Upper lobe of left lung (tissue), 6 donors: ENCODE measurements at places on chromosomes 6 and 20. TPM values are rescaled to one million over a fixed set of nuclear protein-coding genes. Genes with fewer than 3 reads are reported as not detected.

The AGPAT4 gene
- total RNA-seq = 7.0 TPM

The FYN gene
- 69.1 TPM for total RNA-seq

The HLA-DQB2 gene
- total RNA-seq = 86.9 TPM

The CLVS2 gene
- total RNA-seq = not detected

The TLDC2 gene
- total RNA-seq = not detected

The TRIM10 gene
- 0.14 TPM for total RNA-seq

The CFB gene
- 63.7 TPM for total RNA-seq

The DUSP15 gene
- total RNA-seq = 0.69 TPM

DNA sequence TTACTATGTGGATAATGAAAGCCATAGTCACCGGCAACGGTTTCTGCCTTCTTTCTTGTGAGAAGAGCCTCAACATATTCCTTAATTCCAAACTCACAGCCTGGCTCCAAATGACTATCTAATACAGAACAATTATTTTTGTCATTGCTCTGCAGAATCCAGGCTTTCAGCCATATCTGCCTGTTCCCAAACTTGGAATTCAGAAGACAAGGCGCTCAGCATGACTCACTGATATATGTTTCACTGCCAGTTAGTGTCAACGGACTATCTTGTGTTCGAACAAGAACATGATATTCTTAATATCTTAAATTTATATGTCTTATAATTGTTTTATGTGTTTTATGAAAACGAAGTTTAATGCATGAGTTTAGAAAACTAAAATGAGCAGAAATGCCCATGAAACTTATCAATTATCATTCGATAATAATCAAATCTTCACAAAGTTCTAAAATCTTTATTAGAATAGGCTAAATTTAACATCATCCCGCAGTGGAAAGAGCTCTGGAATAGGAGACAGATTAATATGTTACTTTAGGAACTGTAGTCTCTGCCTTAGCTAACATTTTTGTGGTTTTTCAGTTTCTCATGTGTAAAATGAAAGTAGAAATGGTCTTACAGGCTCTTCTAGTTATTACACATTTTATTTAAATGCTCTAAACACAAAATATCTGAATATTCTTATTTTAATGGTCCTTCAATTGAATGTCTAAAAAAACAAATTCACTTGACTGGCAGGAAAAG is 669.3 kb upstream of the GJE1 start:
- DNase-seq = no peak

- DNase-seq = no peak
Measured at GRCh38 chr6:85405175-85405852, 44.6 kb upstream of the NT5E start.

GRCh38 chr20:56222945-56223344 is 25.6 kb upstream of the MC3R start:
- no peak for DNase-seq

DNA sequence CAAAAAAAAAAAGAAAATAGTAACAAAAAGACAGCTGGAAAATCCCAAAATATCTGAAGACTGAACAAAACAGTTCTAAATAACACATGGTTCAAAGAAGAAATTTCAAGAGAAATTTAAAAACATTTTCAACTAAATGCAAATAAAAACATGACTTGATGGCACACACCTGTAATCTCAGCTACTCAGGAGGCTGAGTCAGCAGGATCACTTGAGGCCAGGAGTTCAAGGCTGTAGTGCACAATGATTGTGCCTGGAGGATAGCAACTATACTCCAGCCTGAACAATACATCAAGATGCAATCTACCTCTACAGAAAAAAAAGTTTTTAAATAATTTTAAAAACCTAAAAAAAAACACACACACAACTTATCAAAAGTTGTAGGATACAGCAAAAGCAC is 21.6 kb upstream of the ASF1A start:
- DNase-seq = no peak

DNA sequence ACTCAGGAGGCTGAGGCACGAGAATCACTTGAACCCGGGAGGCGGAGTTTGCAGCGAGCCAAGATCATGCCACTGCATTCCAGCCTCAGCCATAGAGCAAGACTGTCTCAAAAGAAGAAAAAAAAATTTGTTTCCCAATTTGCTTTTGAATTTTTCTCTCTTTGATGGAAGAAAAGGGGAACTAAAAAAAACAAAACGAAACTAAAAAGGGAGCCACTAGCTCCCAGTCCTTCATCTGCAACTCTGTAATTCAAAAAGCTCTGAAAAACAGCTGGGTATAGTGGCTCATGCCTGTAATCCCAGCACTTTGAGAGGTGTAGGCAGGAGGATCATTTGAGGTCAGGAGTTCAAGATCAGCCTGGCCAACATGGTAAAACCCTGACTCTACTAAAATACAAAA is 9.5 kb downstream of the OVOL2 start:
- DNase-seq = no peak

DNA sequence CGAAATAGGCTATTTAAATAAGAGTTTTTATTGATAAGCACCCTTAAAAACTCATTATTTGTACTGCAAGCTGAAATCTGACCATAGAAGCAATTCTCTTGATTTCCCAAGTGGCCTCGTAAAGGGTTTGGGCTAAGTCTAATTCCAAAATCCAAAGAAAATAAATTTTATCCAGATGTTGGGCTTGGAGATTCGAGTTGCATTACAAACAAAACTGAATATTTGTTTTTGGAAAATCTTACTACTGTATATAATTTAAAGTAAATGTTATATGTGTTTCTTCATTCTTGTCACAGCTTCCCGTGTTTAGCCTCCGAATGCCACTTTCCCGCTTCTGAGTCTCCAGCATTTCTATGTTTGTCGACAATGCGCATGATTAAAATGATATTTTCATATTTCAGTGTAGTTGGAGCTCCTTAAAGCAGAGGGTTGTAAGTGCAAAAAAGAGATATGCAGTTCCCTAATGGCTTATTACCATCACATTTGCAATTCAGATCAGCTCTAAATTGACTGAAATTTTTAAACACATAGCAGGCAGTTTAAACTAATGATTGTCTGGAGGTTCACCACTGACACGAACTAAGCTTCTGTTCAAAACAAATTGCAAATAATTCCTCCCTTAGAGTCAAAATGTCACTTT is 47.0 kb downstream of the PRL start:
- DNase-seq = no peak

- no peak for DNase-seq
Measured at GRCh38 chr6:75291331-75291730, 6.7 kb upstream of the TMEM30A start.

DNA sequence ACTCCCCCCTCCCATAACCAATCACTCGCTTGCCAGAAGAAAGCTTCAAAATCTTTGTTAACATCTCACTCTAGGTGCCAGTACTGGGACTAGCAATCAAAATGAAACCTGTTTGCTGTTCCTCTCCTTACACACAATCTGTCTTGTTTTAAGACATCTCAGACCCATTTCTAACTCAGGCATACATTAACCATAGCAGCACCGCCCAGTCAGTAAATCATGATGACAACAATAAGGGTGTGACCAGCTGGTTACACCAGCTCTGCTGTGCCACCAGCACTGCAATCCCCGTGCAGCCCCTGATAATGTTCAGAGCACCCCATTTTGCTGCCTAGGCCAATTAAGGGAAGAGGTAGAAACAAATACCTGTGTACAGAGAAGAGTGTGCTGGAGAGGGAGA is 185.2 kb upstream of the TAB2 start:
- DNase-seq = no peak

DNA sequence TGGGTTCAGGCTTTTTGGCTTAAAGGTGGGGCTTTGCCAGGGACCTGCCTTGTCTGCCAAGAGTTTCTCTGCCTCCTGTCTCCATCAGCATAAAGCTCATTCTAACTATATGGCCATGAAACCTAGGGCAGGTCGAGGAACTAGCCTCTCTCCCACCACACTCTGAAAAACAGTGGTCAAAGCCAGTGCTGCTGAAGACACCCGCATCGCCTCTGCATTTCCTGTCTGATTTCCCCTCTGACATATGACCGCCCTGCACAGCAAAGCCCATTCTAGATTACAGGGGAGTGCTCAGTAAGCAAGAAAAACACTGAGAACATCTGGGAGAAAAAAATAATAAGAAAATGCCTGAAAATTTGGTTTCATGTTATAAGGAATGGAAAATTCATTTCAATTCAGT is 573.6 kb downstream of the PRKN start:
- no peak for DNase-seq

DNA sequence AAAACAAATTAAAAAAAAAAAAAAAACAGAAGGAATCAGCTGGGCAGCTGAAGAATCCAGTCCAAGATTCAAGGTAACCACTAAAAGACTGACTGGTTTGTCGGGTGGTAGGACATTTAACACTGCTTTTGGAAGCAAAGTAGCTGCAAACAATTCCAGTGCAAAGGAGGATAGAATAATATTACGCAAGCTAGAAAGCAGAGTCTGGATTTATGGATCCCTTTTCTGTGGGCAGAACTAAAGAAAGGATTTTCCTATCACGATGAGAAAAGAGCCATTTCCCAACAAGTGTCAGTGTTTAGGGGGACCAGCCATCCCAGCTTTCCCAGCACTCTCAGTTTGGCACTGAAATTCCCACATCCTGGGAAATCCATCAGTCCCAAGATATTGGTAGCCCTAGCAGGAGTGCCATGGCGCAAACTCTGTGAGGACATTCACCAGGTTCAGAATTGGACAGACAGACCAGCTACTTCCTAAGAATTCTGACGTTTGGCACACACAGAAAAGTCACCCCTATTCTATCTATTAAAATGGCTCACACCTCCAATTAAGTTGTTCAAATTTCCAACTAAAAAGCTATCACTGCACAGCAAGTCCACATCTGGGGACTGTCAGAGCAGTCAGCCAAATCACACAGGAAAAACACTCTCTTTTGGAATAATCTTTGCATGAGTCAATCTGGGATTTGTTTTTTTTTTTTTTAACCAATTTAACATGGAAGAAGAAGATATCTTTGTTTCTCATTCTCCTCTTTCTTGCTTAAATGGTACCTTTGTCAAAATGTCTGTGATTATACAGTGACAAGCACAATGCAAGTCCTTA is 356.8 kb upstream of the ARID1B start:
- no peak for DNase-seq

DNA sequence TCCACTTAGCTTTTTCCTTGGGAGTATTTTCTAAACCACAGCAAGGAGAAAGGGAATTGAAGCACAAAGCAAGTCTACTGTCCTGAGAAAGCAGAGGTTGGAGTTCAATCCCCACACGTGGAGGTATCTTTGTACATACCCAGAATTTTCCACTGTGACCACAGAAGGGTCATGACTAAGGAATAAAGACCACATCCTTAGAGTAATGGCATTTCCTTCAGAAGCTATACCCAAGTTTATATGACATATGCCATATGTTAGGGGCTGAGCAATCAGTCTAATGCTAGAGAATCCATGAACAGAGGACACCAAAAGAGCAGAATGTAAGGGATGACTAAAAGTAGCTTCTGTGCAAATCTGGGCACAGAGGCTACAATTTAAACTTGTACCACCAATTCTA is 46.4 kb downstream of the ATG5 start:
- DNase-seq = no peak

DNA sequence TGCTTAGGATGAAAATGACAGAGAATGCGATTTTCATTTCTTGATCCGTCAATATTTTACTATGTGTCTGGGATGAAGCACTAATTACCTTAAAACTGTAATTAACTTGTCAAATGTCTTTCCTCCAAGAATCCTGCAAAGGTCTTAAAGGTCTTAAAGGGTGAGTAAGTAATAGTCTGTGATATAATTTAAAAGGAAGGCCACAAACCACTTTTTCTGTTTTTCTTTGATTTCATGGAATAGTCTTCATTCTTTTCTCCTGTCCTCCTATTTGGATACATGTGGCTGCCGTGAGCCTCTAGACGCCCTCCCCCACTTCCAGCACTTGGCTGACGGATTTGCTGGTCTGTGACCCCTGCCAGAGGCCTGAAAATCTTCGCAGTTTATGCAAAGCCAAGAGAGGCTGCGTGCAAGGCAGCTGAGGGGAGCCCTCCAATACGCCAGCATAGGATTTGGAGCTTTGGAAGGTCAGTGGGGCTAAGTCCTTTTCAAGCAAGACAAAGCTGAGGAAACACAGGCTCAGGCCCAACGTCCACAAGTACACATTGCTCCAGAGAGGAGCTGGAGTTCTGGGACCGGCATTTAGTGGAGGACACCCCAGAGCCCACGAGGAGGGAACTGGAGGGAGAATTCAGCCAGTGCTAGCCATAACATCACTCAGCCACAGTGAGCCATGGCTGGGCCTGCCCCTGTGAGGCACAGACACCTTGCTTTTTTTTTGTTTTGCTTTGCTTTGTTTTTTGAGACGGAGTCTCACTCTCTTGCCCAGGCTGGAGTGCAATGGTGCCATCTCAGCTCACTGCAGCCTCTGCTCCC is 382.6 kb downstream of the SMOC2 start:
- no peak for DNase-seq
